Tibial nerve (tissue), 4 donors: ENCODE measurements at places on chromosomes 1 and 21.
A peak's percentile ranks its signal among the peaks of the same experiment; 100 is the strongest.

DNA sequence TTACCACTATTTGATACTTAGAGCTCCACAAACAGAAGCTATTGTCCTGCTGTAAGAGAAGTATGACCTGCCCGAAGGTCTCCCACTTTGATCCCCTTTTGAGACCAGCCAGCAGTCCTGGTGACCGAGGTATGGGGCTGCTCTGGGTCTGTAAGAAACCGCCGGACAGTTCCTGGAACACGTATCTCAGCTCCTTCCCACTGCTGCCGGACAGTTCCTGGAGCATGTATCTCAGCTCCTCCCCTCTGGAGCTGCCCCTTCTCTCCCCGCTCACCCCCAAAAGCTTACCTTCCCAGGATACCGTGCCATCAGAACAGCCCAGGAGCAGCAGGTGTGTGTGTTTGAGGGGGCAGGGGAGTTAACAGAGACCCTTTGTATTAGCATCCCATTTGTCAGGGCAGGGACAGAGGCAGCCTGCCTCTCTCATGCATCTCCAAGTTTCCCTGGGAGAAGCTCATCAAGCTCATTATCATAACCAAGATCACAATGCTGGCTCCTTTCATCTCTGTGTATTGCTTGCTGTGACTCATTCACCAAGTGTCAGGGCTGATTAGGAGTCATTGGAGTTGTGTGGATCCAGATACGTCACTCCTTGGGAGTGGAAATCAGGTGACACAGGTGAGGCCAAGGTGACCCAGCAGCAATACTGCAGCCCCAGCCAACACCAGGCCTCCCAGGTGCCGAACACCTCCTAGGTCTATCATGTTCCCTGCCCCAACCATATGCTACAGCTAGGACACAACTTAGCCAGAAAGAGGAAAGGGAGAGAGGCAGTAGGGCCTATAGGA lies 25.3 kb downstream of the OPTC start:
- DNase-seq = no peak

DNA sequence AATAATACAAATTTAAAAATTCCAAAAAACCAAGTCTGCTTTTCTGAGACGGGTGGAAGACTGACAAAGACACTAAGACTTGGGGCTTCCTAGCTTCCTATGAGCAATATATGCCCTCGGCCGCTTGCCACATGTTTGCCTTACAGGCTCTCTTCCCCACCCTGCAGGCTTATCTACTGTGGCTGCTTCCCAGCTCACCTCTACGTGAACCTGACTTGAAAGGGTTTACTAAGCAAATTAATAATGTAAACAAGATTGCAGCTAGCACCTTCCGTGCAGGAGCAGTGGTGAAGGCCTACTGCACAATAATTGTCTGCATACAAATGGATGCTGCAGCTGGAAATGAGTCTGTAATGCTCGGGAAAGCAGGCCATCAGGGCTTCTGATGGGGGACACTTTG lies 152.9 kb upstream of the DAB1 start:
- no peak for DNase-seq

DNA sequence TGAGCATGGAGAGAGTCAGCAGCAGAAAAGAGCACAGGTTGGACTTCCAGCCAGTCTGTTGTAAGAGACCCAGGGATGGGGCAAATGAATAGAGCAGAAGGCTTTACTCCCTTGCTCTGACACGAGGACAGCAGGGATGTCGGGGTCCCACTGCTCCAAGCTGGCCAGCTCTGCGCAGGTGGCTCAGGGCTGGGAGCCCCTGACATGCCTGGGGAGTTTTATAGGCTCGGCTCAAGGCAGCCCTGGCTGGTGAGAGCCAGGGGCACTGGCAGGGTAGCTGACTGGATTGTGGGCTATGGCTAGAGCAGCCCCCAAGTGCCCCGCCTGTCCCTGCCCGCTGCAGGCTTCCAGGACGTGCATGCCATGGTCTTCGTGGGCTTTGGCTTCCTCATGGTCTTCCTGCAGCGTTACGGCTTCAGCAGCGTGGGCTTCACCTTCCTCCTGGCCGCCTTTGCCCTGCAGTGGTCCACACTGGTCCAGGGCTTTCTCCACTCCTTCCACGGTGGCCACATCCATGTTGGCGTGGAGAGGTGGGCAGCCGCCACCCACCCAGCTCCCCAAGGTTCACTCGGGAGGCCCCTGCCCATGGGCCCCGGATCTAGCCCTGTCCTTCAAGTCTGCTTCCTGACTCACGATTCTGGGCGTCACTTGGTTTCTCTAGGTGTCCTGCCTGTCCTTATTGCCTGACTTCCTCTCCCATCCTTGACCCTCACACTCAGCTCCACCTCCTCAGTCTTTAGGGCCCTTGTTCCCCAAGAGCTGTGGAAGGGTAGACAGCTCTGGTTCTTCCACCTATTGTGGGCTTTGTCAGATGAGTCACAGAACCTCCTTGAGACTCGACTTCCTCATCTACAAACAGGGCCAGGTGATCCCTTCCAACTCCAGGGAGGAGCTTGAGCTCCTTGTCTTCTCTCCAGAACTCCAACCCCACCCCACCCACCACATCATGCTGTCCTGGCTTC lies 8.2 kb downstream of the RHBG start:
- DNase-seq = no peak

DNA sequence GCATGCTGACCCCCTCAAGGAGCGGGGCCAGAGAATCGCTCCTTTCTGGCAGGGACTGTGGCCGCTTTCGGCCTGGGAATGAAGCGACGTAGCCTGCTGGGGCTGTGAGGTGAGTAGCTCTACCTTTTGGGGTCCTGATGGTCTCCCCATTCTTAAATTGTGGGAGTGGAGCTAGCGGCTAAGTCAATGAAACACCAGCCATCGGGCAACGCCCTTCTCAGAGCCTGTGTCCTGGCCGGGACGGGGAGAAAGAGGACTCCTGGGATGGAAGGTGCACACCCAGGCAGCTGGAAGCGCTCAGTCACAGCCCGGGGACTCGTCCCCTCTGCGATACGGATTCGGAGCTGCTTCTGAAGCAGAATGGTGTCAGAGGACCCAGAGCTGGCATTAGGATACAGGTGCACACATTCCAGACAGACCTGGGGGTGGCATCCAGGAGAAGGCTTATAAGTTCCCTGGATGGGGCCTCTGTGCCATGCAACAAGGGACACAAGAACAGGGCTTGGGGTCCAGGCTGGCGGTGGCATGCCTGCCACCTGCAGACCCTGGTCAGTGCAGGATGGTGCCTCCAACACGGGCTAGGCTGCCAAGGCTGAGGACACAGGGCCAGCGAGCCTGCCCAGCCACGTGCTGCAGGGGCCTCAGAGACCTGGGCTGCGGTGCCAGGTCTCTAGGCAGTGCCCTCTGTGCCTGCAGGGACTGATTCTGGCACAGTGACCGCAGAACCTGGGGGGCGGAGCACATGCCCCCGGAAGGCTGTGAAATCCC lies 945 bp upstream of the WNT9A start:
- no peak for DNase-seq

- DNase-seq = peak; percentile 54
Measured at GRCh38 chr1:3530926-3531818, 76.7 kb downstream of the ARHGEF16 start.

GRCh38 chr1:162113419-162113818 lies 43.9 kb downstream of the NOS1AP start:
- DNase-seq = no peak

GRCh38 chr1:165542015-165542631 lies 1.7 kb upstream of the LRRC52 start:
- no peak for DNase-seq

DNA sequence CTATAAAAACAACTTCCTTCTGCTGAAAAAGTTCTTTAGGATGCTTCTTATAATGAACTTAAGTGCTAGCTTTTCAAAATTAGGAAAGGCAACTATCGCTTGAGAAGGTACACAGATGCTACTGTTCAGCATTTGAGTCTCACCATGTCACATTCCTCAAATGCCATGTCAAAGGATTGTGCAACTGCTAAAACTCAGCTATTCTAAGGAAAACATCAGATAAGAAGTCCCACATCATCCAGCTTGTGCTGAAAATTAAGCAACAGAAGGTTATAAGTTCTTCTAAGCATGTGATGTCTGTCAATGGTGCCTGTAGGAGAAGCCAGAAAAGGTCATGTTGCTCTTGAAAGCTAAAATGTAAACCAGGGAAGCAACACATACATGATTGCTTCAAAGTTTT lies 36.5 kb downstream of the MCOLN2 start:
- no peak for DNase-seq

DNA sequence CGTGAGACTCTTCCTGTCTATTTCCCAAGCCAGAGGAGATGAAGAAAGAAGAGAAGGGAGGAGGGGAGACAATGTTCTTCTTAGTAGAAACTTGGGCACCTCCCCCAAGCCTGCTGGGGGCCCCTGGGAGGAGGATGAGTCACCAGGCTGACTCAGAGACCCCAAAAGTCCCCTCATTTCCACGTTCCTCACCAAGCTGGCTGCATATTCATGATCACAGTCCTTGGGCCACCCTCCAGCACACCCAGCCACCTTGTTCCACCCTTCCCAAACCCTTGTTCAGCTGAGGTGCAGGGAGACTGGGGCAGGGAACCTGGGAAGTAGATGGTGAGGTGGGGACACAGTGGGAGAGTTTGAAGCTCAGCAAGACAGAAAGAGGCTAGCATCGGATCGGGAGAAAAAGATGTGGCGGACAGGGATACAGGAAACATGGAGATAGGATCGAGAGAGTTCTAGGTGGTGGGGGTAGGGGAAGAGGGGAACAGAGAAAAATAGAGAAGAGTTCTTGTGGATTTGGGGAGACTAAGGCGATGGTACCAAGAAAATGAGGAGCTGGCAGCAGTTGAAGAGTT lies 712 bp downstream of the RAB13 start:
- DNase-seq = peak; percentile 61

- no peak for DNase-seq
Measured at GRCh38 chr1:48887796-48888195, 111.1 kb upstream of the BEND5 start.

- no peak for DNase-seq
Measured at GRCh38 chr1:32983020-32983419, 18.4 kb upstream of the RNF19B start.

DNA sequence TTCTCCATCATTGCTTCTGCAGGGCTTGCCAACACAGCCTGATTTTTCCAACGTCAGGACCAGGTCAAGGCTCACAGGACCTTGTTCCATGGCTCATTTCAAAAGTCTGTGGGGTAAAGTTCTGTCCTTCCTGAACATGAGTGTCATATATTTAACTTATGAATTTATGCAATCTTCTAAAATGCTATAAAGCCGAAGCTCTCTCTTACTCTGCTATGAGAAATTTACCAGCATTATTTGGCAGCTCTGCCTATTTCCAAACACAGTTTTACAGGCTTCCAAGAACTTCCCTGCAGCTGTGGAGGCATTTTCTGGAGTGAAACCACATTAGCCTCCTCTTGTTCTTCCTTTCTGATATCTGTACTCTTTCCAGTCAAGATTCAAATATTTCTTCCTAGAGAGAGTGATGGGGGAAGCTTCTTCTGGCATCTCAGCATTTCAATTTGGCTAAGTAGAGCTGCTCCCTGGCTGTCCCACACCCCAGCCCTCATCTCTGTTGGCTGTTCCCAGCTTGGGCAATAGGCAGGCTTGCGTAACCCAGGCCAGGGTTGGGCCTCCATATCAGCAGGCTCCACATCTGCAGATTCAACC lies 15.6 kb upstream of the HMGCS2 start:
- peak; percentile 37 for DNase-seq

GRCh38 chr1:169115891-169116585 lies 9.5 kb downstream of the ATP1B1 start:
- DNase-seq = no peak
